GM04504 (cell line): ENCODE measurements at places on chromosomes 7 and 10.
A peak's percentile ranks its signal among the peaks of the same experiment; 100 is the strongest.

- no peak for DNase-seq
Measured at GRCh38 chr7:148953676-148954075, 69.6 kb upstream of the EZH2 start.

DNA sequence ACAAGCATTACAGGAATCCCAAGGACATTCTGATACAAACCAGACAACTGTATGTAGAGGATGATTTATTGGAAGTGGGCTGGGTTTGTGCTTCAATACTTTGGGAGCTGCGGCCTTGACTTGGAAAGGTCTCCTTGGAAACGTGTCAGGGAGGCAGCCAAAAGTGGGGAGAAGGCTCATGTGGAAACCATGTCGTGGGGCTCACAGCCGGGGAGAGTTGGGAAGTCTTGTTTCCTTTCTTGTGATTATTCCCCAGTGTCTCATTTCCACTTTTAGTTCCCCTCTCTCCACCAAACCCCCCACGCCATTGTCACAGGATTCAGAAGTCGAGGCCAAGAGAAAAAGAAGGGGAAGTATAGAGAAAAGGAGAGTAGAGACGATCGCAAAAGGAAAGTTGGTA is 53.9 kb upstream of the SFMBT2 start:
- DNase-seq = no peak

GRCh38 chr7:95859429-95859828 is 87.1 kb downstream of the DYNC1I1 start:
- peak; percentile 54 for DNase-seq

GRCh38 chr10:119567978-119568377 is 25.5 kb upstream of the RGS10 start:
- no peak for DNase-seq

DNA sequence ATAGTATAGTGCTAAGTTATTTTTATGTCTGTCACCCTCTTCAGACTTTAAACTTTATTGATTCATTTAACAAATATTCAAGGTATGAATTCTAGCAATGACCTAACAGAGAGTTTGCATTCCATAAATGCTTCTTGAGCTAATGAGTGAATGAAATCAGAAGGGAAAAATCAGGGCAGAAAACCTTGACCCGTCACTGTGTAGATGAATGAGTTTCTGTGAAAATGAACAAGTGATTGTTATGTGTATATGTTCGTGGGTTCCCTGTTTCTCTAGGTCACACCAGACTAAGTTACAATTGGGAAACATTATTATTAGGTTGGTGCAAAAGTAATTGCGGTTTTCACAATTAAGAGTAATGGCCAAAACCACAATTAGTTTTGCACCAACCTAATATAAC is 30.1 kb downstream of the APBB1IP start:
- no peak for DNase-seq

GRCh38 chr7:37920849-37921805 is 687 bp downstream of the EPDR1 start:
- no peak for DNase-seq

- no peak for DNase-seq
Measured at GRCh38 chr7:159112136-159113011, 32.3 kb downstream of the VIPR2 start.

DNA sequence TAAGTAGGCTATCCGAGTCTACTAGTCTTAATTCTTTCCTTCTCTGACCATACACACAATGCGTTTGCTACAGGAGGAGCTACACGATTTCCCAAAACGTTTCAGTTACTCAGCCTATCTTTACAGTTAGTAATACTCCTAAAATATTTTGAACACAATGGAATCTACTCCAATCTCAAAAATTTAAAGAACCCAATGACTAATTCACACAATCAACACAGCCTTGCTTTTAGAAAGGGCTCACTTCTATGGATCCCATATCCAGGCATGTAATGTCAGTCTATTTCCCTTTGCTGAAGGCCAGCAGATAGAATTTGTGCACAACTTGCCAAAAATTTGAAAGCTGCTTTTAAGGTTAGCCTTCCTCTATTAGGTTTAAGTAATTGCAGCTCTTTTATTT is 107.2 kb downstream of the VPS41 start:
- no peak for DNase-seq
